ENCODE measurements at places on chromosomes 3 and 15. TPM values are rescaled to one million over a fixed set of nuclear protein-coding genes. Genes with fewer than 3 reads are reported as not detected.

GRCh38 chr3:177977381-177978158 lies 558.7 kb upstream of the KCNMB2 start:
- no peak for DNase-seq

- DNase-seq: no peak
These were observed 28.8 kb upstream of the SLC41A3 start for GRCh38 chr3:126112531-126113237.

DNA sequence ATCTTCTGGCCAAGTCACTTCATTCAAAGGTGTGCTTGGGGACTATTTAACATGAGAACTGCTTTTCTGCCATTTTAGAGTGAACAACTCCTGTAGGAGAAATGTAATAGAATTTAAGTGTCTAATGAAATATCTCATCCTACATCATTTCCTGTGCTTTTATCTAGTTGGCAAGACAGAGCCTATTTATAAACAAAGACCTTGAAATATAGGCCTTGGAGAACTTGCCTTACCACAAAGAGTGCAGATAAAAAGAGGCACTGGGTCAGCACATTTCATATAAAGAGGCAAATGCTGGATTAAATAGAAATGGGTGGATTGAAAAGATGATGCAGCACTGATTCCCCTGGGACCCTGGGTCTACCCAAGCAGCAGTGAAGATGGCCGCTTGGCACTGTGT lies 278.0 kb downstream of the SUCLG2 start:
- no peak for DNase-seq

DNA sequence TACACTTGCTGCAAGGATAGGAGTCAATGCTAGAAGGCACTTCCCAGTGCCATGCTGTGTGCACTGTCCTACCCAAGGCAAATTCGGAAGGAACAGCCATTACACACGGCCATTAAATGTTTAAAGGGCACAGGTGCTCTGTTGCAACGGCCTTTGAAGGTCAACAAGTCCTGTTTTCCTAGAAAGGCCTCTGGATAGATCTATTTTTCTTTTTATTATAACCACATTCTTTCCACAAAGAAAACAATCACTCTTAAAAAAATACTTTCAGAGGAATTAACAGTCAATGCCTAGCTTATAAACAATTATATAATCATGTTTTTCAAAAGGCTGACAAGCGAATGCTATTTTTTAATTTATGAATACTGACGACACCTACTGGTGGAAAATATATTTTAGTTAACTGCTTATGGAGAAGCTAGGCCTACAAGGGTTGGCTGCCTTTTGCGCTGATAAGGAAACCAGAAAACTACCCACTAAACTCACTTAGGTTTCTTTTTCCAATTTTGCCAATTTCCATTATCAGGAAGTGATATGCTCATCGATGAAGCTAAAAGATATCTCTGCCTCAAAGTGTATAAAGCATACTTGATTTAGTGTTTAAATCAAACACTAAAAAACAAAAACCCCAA lies 2.4 kb downstream of the ARHGEF3 start:
- DNase-seq: no peak

DNA sequence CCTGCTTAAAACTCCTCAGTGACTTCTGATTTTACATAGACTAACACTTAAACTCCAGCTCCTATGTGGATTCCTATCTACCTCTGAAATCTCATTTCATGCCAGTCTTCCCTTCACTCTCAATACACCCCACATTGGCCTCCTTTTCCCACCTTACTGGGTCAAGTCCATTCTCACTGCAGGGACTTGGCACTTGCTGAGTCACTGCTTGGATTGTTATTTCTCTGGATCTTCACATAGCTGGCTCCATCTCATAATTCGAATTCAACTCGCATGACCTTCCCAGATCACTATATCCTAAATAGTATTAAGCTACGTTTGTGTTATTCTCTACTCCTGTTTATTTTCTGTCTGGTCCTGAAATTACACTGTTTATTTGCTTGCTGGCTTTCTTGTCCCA lies 59.6 kb upstream of the FRMD4B start:
- no peak for DNase-seq

DNA sequence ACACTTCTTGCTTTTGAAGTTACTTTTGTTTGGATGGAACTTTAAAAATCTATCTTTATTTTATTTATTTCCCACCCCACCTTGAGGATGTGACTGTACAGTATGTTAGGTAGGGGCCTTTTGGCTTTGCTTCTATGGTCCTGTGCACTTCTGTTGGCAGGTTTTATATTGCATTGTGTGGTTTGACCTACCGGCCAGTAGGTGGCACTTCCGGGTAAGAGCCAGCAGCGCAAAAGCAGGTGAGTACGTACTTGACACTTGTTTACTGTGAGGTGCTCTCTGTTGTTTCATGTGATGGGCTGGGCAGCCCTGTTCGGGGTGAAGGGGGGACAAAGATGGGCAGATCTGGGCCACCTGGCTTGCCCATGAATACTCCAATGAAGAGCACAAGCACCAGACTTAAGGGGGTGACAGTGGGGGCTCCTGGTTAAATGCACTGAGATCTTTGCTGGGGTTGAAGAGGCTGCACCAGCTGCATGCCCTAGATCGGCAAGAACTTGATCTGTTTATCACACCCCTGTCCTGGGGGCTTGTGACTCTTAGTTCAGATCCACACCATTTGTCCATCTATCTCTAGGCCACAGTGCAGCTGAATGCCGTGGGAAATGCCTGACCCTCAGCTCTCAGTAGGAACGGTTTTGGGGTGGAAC lies 131.6 kb downstream of the NLGN1 start:
- no peak for DNase-seq

DNA sequence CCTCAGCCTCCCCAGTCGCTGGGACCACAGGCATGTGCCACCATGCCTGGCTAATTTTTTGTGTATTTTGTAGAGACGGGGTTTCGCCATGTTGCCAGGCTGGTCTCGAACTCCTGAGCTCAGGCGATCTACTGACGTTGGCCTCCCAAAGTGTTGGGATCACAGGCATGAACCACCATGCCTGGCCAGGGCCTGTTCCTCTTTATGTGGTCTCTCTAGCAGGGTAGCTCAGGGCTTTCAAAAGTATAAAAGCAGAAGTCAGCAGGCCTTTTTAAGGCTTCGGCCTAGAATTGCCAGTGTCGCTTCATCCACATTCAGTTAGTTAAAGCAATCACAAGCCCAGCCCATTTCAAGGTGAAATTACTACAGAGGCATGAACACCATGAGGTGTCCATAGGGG lies 7.6 kb downstream of the VHL start:
- no peak for DNase-seq

- DNase-seq: no peak
These were observed 192.5 kb upstream of the TPRG1 start for GRCh38 chr3:188979248-188979647.

DNA sequence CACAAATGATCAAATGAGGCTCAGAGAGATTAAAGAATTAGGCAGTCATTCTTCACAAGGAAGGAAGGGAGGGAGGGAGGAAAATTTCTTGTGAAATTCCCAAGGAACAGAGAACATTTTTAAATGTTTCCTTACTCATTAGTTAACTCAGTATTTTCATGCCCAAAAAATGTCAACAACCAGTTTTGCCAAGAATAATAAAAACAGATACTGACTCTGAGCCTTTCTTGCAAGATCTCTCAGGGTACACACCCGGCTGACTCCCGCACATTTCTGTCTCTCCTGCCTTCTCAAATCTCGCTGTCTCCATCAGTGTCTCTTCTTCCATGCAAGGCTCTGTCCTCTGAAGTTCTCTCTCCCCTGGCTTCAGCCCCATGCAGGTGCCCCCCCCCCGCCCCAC lies 265.9 kb downstream of the TJP1 start:
- DNase-seq: no peak

Gene SLC51B
- total RNA-seq: not detected

- no peak for DNase-seq
These were observed 17.8 kb upstream of the MB21D2 start for GRCh38 chr3:192935441-192935840.

DNA sequence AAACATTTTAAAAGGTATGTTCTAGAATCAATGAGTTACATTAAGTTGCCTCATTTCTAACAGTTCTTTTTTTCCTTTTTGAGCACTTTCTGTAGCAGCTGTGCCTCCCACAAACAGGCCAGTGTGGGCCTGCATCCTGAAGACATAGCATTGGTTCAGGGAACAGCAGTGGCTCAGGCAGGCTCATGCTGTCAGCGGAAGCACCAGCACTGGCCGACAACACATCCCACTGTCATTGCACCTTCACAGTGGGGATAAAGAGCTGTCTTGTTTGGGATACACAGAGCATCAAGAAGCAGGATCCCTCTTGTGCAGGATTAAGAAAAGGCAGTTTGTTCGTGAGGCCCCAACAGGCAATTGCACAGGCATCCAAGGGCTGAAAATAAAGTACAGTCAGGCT lies 123.3 kb downstream of the MOBP start:
- DNase-seq: no peak

Gene FILIP1L
- total RNA-seq: 77.0 TPM

GRCh38 chr3:28247286-28247685 lies 5.9 kb downstream of the CMC1 start:
- DNase-seq: no peak

- peak; percentile 56 for DNase-seq
These were observed 65.6 kb downstream of the WDR72 start for GRCh38 chr15:53693729-53694475.

DNA sequence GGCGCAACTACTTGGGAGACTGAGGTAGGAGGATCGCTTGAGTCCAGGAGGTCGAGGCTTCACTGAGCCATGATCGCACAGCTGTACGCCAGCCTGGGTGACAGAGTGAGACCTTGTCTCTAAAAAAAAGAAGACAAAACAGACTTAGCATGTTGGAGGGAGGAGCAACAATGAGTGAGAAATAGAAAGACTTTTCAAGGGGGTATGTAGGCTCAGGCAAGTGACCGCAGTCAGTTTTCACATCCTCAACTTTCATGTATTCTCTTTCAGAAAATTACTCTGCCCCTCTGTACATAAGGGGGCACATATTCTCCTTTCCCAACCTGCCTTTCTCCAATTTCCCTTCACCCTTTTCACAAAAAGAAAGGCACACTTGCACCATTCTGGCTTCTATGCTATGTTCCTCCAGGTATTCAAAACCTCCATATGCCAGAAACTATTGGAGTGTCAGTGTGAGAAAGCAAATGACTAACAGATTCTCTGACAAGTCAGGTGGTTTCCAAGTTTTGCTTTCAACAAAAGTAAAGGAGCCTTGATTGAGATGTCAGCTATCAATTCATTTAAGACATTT lies 7.6 kb downstream of the NSUN3 start:
- DNase-seq: no peak

Measured in left cardiac atrium (tissue), 4 donors.